ENCODE measurements at places on chromosomes 2 and 18. TPM values are rescaled to one million over a fixed set of nuclear protein-coding genes. Genes with fewer than 3 reads are reported as not detected.
A peak's percentile ranks its signal among the peaks of the same experiment; 100 is the strongest.

DNA sequence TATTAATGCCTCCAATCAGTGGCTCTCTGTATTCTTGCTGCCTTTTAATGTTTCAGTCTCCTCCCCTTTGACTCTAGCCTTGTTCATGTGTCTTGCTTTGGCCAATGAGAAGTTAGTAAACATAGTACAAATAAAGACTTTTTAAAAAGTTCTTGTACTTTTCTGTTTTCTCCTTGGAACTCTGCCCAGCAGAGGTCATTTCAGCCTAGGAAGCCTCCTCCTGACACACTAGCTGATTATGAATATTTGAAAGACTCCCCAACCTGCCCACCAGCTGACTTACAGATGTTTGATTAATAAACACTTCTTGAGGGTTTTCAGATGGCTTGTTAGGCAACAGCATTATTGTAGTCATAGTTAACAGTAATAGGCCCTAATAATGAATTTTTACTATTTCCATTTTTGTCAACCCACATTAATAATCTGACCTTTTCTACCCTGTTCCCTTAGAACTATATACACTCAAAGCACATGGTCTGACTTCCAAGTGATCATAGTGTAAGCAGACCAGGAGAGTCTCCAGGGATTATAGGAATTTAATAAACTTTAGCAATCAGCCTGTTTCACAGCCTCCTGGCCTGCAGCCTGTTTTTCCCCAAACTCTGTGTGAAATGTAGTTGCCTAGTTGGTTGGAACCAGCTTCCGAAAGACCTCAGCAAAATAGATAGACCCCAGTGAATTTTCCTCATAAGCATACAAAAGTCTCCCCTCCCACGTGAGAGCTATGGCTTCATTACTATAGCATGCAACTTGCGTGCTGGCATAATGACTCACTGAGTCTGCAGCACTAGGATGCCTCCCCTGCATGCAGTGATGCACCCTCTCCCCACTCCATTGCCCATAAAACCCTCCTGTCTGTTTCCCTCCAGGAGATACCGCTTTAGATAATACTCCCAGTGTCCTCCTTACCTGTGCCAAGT lies 670.7 kb upstream of the ZNF804A start:
- no peak overlapping the region for H3K27ac ChIP-seq
- no peaks in the 10 kb centered on the region for H3K4me1 ChIP-seq
- H3K36me3 ChIP-seq = no peaks in the 10 kb centered on the region
- DNase-seq = peak; percentile 70
- H3K27me3 ChIP-seq = no peaks in the 10 kb centered on the region

GRCh38 chr2:239370403-239370802 lies 30.4 kb downstream of the HDAC4 start:
- H3K36me3 ChIP-seq = no peaks in the 10 kb centered on the region
- peak; percentile 68 for DNase-seq
- peaks cover 68% of the 10 kb centered on the region for H3K4me1 ChIP-seq

The CBLN2 gene
- 5.8 TPM for total RNA-seq

DNA sequence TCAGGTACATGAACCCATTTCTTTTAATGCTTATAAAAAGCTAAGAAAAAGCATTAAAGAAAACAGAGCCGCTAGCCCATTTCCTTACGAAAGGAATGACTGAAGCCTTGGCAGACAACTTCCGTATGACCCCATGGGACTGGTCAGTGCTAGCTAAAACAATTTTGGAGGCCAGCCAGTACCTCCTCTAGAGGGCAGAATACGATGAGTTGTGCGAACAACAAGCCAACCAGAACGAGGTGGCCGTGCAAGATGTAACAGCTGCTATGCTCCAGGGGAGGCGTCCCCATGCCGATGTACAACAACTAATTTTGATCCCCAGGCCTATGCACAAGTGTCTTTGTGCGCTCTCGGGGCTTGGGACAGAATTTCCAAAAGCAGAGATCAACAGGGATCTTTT lies 16.7 kb downstream of the MAP3K2 start:
- H3K27ac ChIP-seq = no peak overlapping the region
- H3K27me3 ChIP-seq = no peaks in the 10 kb centered on the region
- no peaks in the 10 kb centered on the region for H3K36me3 ChIP-seq
- peaks cover 6% of the 10 kb centered on the region for H3K4me1 ChIP-seq
- no peak for DNase-seq

The CDK5R2 gene
- total RNA-seq = 0.14 TPM

The OR6B2 gene
- not detected for total RNA-seq

Data from sigmoid colon (tissue), 7 donors.